ENCODE measurements at places on chromosomes 7 and 10.

GRCh38 chr7:55160539-55160938, 141.7 kb downstream of the EGFR start:
- DNase-seq, result no peak

DNA sequence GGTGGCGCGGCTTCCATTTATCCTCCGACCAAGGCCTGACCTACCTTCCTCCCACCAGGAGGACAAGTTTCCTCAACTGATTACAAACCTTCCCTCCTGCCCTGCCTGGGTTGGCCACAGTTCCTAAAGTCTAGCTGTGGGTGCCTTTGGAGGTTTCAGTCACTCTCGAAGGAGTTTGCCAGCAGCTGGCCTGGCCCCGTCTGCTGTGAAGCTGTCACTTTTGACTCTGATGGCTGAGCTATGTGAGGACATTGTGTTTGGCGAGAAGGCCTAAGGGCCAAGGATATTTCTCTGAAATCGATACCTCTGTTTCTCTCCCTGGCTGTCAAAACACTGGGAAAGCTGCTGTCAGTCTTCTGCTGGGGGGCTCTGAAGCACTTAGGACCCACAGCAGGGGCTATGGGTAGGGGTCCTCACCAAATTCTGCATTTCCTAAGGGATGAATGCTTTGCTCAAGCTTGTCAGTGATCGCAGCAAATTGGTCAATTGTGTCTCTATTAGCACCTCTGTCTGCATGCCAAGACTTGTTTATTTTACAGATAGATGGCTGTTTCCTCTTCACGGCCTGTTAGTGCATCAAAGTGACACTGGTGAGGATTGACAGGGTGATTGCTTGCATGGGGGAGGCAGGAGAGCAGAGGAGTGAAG, 31.9 kb upstream of the SAMD8 start:
- DNase-seq, result no peak

GRCh38 chr7:44391171-44391570, 65.8 kb upstream of the CAMK2B start:
- no peak for DNase-seq

- DNase-seq, result no peak
These were observed 230.8 kb downstream of the CXCL12 start for GRCh38 chr10:44153918-44154670.

DNA sequence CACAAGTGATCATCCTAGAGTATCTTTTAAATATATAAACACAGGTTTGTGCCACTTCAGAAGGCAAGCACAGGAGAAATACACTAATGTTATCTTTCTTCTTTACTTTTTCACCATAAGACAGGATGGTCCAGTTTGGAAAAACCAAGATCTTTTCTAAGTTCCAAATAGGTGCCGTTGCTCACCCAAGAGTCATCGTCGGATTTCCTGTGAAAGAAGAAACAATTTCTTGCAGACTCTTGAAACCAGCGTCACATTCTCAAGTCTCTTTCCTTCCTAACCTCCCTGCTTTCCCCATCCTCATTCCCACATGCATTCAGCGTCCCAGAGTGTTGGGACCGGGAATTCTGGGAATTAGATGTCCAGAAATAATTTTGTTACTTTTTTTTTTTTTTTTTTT, 42.8 kb upstream of the GSDME start:
- DNase-seq, result no peak

GRCh38 chr10:72276013-72276387, 2.3 kb downstream of the DDIT4 start:
- no peak for DNase-seq

DNA sequence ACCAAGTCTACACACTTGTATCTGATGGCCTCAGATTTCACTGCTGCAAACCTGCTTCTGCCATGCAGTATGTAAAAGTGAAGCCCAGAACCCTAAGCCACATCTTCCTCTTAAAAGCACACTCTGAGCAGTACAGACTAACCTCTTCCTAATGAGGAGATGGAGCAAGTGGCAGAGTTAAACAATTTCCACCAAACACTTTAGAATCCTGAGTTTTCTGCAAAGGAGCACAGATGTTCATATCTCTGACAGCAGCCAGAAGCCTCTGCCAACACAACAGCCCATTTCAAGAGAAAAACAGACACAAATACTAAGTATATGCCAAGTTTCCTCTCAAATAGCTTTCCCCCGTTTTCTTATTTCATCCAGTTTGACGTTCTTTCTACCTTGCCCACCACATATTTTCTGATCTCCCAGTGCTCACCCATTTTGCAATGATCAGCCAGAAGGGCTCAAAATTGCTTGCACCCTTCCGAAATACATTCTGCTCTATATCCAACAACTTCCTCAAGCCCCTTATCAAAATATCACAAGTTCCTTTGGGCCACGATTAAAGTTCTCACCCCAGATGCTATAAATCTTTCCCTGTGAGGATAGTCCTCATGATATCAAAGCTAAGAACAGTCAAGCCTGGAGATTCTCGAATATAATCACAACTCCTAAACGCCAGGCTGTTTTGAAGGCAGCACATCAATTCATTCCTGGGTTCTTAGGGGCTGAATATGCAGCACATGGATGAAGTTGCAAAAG, 27.5 kb downstream of the ELMO1 start:
- DNase-seq, result no peak

DNA sequence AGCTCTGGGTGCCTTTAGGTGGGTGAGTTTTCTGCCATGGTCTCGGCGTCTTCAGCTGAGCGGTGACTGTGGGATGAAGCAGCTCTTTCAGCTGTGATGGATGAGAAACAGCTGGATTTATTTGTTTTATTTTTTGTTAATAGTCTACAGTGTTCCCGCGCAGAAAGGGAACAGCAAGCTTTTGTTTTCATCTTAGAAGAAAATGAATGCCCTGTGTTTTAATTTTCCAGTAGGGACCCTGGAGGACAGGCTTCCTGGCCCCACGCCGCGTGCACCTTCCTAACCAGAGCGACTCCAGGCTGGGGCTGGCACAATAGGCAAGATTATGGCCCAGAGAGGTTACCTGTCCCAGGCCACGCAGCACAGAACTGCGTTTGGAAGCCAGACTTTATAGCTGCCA, 57.6 kb downstream of the GTF2IRD1 start:
- DNase-seq, result no peak

Data from activated T-helper 1 cell treated with anti-CD3 and anti-CD28 coated beads, Interleukin-2, amount 50 U/mL, for 16 hours (primary cell).